AG09309 (cell line): ENCODE measurements at places on chromosomes 13 and 19.

DNA sequence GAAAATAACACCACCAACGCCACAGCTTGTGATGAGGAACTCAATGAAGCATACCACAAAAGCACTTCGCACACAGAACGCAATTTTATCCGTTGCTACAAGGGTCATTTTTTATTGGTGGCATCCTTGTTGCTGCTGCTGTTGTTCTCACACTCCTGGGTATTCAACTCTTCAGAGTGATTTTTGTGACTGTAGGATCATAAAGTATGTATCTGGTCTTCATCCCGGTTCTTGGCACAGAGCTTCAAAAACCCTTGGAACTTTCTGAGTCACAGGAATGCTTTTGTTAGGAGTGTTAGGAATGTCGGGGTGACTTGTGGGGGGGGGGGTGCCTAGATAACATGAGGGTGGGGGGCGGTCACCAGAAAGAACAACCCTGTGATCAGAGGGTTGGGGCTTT lies 108.4 kb downstream of the ZNF557 start:
- DNase-seq, result no peak

GRCh38 chr13:111954661-111955411 lies 112.1 kb upstream of the SOX1 start:
- no peak for DNase-seq

GRCh38 chr19:14837391-14837790 lies 2.4 kb upstream of the OR7A5 start:
- DNase-seq, result no peak

DNA sequence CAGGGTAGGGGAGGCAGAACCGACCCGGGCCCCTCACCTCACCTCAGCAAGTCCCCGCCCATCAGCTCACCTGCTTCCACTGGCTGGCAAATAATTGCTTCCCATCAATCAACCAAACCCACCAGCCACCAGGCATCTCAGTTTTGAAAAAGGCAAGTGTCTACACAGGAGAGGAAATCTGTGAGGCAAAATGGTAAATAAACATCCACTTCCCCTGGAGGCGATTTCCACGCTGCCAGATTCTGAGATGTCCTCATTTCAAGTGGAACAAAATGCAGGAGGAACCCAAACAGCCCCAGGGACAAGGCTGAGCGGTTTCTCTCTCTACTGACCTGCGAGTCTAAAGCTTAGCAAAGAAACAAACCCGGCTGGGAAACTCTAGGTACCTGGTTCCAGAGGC lies 117.5 kb downstream of the CRYL1 start:
- DNase-seq, result no peak

DNA sequence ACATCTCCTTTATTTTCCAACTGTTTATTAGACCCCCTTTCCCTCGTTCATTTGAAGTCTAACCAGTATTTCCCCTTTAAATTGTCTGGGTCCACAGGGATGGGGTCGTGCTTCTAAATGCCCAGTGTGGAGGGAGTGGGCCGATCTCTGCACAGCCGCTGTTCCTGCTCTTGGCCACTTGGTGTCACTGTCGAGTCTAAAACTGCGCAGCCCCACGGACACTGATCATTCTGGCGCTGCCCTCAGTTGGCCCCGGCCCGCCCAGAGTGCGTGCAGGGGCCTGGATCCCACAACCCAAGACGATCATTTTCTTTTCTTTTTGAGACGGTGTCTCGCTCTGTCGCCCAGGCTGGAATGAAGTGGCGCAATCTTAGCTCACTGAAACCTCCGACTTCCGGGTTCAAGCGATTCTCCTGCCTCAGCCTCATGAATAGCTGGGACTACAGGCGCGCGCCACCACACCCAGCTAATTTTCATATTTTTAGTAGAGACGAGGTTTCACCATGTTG lies 12.0 kb downstream of the WDR88 start:
- no peak for DNase-seq

- DNase-seq, result no peak
Measured at GRCh38 chr13:35378939-35379338, 97.5 kb downstream of the MAB21L1 start.

DNA sequence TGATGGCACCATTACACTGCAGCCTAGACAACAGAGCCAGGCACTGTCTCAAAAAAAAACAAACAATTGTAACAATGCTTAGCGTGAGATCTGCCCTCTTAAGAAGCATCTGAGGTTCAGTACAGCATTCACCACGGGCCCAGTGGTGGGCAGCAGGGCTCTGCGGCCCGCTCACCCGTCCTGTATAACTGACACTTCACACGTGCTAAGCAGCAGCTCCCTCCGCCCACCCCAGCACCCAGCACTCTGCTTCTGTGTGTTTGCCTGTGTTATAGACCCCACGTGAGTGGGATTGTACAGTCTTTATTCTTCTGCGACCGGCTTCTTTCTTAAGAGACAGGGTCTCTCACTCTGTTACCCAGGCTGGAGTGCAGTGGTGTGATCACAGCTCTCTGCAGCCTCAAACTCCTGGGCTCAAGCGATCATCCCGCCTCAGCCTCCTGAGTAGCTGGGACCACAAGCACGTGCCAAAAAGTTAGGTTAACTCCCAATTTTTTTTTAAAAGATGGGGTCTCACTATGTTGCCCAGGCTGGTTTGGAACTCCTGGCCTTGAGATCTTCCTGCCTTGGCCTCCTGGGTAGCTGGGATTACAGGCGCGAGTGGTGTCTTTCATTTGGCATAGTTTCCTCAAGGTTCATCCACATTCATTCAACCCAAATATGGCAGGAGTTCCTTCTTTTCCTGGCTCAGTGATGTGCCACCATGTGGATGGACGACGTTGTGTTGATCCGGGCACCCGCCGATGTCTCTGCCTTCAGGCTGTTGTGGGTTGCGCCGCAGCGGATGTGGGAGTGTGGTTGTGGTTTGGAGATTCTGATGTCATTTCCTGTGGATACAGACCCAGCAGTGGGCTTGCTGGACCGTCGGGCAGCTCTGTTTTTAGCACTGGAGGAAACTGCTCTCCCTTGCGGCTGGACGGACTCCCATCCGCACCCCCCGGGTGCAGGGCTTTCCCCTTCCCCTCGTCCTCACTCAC lies 170.0 kb downstream of the KDM4B start:
- DNase-seq, result peak; percentile 38

DNA sequence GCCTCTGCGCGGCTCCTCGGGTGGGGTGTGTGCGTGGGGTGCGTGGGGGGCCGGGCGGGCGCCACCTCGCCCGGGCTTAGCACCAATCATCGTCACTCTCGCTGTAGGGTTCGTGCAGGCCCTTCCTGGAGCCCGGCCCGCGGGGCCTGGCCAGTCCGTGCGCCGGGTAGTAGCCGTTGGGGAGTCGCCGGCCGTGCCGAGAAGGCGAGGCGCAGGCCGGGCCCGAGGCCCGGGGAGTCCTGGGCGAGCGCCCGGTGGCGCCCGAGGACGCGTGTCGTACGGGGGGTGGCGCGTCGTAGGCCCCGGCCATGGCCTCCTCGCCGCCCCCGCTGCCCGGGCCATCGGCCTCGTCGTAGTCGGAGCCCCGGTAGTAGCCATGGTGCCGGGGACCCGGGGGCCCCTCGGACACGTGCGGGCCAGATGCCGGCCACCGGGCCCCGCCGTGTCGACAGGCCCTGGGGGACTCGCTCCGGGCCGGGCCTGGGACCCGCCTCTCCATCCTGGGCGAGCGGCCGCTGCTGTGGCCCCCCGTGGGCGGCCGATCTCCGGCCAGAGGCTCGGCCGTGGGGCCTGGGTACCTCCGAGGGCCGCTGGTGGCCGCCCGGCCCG lies 57.1 kb downstream of the IER2 start:
- no peak for DNase-seq

- no peak for DNase-seq
Measured at GRCh38 chr19:56595548-56595899, 422 bp downstream of the ZNF71 start.

DNA sequence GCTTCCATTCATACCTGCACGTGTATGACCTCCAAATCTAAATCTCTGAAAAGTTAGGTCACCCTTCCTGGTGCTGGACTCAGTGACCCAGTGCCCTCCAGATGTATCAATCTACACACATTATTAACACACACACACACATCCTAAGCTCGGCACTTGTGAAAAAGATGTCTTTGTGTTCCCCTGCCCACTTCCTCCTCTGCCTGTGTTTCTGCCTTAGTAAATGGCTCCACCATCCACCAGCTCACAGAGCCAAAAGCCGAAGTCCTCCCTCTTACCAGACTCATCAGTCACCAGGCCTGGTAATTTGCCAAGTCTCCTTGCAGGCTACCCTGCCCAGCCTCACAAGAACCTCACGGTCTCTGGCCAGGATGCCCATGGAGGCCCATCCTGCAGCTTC lies 131.5 kb downstream of the SHISA2 start:
- no peak for DNase-seq

- no peak for DNase-seq
Measured at GRCh38 chr19:27780367-27781075, 1432.4 kb downstream of the UQCRFS1 start.

- no peak for DNase-seq
Measured at GRCh38 chr13:46267166-46267565, 55.4 kb downstream of the LRRC63 start.

DNA sequence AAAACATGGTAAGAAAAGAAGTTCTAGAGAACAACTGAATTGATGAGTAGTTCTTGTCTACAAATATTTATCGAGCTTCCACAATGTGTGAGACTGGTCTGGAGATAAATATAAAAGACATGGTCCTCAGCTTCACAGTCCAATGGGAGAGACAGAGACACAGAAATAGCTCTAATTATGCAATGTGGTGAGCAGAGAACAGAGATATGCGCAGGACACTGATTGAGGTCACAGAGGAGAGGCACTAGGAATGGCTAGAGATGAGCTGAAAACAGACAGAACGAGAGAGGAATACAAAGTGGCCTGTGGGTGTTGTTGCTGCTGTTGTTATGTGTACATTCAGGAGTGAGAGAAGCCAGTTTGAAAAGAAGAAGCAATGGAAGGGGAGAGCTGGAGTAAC lies 53.2 kb downstream of the GPALPP1 start:
- no peak for DNase-seq

GRCh38 chr13:100338275-100338674 lies 249.4 kb downstream of the PCCA start:
- no peak for DNase-seq

DNA sequence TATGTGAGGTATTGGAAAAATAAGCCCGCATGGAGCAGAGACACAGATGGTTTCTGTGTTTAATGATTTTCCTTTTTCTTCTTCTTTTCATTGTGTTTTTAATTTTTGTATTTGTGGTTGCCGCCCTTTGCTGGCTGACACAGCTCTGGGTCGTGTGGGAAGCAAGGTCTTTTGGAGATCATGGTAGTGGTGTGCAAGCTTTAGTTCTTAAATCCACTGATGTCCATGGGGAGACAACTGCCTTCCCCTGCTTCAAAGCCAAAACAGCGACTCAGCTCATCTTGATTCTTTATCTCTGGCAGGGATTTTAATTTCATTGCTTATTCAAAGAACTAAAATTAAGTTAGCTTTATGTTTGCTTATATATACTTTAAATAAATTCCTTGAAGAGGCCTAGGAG lies 711.3 kb upstream of the SGCG start:
- no peak for DNase-seq

GRCh38 chr13:110453797-110454196 lies 107.7 kb downstream of the RAB20 start:
- DNase-seq, result peak; percentile 57

GRCh38 chr19:28878862-28879566 lies 333.9 kb downstream of the UQCRFS1 start:
- DNase-seq, result peak; percentile 41

GRCh38 chr13:33487575-33488243 lies 202.2 kb upstream of the STARD13 start:
- DNase-seq, result no peak

DNA sequence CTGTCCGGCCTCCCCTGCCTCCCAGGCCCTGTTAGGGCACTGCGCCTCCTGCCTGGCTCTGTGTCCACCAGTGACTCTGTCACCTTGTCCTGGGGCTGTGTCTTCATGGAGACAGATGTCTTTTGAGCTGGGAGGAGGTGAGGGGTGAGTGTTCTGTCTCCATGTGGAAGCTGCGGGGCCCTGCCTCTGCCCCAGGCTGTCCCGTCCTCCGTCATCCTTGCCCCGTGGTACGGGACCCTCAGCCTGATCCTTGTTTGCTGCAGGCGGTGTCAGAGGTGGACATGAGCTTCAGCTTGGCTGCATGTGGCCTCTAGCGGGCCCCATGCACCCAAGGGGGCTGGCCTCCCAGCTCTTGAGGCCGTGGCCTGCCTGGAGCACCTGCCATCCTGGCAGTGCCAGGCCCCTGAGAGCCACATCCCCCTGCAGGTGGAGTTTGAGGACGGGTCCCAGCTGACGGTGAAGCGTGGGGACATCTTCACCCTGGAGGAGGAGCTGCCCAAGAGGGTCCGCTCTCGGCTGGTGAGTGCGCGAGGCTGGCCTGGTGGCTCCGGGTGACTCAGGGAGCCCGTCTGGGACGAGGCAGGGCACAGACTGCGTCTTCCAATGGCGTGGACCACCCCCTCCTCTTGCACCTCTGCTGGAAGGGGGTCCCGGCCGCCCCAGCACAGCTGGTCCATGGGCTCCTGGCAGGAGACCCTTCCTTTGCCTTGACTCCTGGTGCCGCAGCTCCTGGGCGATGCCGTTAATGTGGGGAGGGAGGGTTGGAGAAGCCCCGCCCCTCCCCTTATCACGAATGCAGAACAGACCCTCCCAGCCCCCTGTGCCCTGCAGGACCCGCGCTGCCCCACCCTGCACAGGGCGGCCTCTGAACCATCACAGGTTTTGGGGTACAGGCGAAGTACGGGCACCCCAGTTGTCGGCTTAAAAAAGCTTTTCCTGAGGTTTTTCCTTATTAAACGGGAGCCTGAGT lies 181.3 kb downstream of the KDM4B start:
- no peak for DNase-seq

- no peak for DNase-seq
Measured at GRCh38 chr13:100203696-100204367, 114.9 kb downstream of the PCCA start.

- DNase-seq, result no peak
Measured at GRCh38 chr19:7955696-7956095, 12.2 kb upstream of the TIMM44 start.

DNA sequence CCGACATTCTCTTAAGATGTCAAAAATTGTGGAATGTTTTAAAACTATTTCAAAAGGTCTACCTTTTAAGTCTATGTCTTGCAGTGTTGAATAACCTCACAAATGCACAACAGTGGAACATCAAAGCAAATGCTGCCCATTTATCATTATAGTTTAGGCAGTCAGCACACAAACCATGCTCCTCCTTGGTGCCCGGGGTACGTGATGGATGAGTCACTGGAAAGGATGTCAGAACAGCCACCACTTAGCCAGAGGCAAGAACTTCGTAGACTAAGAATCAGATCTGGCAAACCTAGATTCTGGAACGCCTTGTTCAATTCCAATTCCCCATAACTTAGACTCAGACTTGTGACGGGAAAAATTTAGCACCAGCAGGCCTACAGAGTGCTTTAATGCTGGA lies 343.6 kb downstream of the FGF9 start:
- DNase-seq, result no peak

- DNase-seq, result no peak
Measured at GRCh38 chr19:48625891-48626327, 6.6 kb downstream of the SPHK2 start.

GRCh38 chr13:32940601-32941000 lies 75.6 kb upstream of the KL start:
- no peak for DNase-seq

- no peak for DNase-seq
Measured at GRCh38 chr13:108940121-108940520, 310.7 kb downstream of the MYO16 start.

- no peak for DNase-seq
Measured at GRCh38 chr13:51822106-51822815, 18.3 kb upstream of the DHRS12 start.

- no peak for DNase-seq
Measured at GRCh38 chr19:49491804-49492572, 4.2 kb upstream of the RPS11 start.
